Activated T-helper 1 cell treated with anti-CD3 and anti-CD28 coated beads, Interleukin-2, amount 50 U/mL, for 16 hours (primary cell): ENCODE measurements at places on chromosomes 7 and 10.

GRCh38 chr10:77969114-77969513 is 42.6 kb upstream of the DLG5 start:
- no peak for DNase-seq

- DNase-seq = no peak
These were observed 127.2 kb downstream of the SLIT1 start for GRCh38 chr10:97058521-97058920.

GRCh38 chr10:71068861-71069271 is 143.5 kb upstream of the UNC5B start:
- no peak for DNase-seq

DNA sequence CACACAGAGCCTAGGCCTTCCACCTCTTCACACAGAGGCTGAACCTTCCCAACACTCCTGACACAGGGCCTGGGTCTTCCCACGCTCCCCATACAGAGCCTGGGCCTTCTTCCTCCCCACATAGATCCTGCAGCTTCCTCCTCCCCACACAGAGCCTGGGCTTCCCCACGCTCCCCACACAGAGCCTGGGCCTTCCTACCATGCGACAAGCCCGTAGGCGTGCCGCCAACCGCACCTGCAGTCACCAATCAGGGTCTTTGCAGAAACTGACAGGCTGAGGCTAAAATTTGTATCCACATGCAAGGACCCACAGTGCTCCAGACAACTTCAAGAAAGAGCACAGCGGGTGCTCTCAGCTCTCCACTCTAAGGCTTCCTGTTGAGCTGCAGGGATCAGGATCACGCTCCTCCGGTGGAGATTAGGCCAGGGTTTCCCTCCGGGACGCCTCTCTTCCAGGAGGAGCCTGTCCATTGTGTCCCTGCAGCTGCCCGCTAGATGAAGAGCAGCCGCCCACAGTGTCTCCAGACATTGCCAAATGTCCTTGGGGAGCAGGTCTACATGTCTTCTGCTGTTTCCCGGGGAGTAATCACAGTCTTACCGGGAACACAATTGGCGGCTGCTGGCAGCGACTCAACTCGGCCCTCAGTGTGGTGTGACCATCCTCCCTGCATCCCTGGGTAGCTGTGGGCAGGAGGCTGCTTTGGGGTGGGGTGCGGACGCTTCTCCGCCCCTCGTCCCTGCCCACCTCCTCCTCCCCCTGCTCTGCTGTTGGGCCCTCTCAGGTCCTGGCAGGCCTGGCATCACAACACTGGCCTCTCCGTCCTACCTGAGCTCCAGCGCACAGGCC is 9.7 kb downstream of the CFAP46 start:
- DNase-seq = no peak

- no peak for DNase-seq
These were observed 240.9 kb downstream of the THSD7A start for GRCh38 chr7:11591055-11591633.

- DNase-seq = no peak
These were observed 78.4 kb upstream of the ADO start for GRCh38 chr10:62726142-62726541.

DNA sequence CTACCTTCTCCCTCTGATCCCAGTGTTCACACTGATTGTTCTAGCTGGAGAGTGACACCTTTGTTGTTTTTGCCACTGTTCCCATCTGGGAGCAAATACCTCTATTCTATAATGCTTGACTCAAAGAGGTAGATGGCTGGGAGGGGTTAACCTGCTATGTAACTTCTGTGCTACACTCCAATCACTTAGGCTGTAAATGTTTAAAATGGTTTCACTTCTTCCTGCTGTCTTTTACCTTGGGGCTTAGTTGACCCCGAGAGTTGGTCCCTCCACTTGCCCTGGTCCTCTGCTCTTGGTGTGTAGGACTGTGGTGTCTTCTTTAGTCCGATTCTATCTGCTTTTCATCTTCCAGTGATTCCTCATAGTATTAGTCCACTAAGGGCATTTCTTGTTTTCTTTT is 22.3 kb downstream of the KLHDC10 start:
- DNase-seq = no peak

- no peak for DNase-seq
These were observed 87.0 kb downstream of the AUTS2 start for GRCh38 chr7:69685293-69685631.

DNA sequence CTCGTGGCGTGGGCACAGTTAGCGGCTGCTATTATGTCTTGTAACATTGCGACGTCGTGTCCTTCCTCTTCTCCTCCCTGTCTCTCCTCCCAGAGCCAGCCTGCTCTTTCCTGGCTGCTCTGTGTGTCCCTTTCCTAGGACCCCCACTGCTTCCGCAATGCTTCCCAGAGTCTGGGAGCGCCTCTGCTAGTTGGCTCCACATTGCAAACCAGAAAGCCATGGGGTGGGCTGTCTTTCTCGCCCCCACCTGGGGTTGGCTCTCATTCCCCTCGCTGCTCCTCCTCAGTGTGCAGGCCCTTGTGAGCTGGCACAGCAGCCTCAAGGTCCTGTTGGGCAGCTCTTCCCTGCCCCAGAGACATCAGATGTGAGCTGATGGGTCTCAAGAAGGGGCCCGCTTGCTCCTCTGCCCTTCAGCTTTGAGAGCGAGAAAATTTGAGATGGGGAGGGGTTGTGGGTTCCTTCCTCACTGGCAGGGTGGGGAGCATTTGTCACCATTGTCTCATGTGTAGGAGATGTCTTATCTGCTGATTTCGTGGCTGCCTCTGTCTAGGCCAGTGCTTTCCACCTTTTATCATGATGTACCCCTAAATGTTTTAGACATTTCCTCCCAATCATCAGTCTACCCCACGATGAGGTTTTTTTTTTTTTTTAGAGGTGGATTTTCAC is 3.3 kb downstream of the ADAMTS14 start:
- DNase-seq = no peak

DNA sequence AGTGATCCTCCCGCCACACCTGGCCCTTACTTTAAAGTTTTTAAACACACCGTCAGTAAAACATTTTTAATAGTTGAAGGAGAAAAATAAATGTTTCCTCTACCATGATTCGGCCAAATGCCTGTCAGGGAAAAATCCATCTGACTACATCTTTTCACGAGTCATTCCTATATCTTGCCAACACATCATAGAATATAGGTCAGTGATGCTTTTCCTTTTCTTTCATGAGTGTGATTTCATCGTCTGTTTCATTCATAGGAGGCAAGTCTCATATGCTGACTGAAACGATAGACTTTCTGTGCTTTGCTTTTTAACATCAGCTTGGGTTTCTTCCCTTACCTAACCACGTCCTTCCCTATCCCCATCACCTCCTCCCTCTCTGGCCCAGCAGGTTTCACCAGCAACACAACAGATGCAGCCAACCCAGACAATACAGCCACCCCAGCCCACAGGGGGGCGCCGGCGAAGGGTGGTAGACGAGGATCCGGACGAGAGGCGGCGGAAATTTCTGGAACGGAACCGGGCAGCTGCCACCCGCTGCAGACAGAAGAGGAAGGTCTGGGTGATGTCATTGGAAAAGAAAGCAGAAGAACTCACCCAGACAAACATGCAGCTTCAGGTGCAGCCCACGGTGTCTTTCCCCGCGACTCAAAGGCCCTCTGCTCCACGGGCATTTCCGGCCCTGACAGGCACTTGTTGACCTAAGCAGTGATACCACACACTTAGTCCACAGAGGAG is 149.2 kb downstream of the TRIL start:
- no peak for DNase-seq

- DNase-seq = no peak
These were observed 9.5 kb downstream of the CPED1 start for GRCh38 chr7:120997882-120998474.
